ENCODE measurements at places on chromosomes 3 and 15. TPM values are rescaled to one million over a fixed set of nuclear protein-coding genes. Genes with fewer than 3 reads are reported as not detected.

DNA sequence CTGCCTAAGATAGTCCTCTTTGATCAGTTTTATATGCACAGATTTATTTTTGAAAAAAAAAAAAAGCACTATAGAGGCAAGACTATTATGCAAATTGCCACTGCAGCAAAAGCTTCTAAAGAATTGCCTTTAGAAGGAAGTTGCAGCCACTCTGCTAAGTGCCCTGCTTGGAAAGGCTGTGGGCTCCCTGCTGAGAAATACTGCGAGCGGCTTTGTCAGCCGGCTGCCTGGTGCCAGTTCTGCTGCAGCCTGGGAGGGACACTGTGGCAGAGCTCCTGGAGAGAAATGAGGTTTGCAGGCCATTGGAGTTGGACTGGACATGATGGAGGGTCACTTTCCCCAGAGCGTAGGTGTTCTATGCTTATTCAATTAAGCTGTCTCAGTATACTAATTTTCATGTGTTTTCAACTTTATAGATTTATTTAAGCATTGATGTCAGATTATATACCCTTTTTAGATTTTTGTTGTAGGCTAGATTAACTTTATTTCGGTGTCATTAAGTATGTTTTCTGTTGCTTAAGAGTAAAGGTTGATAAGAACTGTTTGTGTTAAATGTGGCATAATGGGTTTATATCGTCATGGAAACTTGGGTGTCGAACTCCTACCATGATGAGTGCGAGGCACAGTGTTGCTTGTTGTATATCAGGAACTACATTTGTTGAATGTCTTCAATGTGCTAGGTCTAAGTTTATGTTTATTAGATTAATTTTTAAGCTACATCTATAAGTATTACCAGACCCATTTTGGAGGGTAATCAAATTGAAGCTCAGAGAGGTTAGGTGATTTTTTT is 6.6 kb downstream of the MAP2K5 start:
- peaks cover 47% of the 10 kb centered on the region for H3K4me1 ChIP-seq
- no peaks in the 10 kb centered on the region for H3K27me3 ChIP-seq
- no peak overlapping the region for H3K27ac ChIP-seq
- H3K36me3 ChIP-seq: no peaks in the 10 kb centered on the region
- DNase-seq: no peak

DNA sequence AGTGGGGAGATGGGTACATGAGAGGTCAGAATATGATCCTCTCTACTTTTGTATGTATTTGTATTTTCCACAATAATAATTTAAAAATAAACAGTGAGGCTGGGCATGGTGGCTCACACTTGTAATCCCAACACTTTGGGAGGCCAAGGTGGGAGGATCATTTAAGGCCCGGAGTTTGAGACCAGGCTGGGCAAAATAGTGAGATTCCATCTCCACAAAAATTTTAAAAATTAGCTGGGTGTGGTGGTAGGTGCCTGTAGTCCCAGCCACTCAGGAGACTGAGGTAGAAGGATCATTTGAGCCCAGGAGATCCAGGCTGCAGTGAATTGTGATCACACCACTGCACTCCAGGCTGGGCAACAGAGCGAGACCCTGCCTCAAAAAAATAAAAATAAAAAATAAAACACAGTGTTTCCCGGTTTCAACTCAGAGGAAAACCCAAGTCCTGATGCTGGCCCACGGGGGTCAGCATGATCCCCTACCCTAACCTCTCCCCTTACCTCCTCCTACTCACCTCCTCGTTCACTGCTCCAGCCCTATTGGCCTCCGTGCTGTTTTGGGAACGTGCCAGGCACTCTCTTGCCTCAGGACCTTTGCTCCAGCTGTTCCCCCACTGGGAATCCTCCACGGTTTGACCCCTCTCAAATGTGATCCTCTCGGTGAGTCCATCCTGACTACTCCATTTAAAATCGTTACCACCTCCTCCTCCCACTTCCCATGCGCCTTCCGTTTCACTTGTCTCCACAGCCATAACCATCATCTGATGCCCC is 2.9 kb upstream of the KLHL40 start:
- H3K4me3 ChIP-seq: no peak overlapping the region
- no peaks in the 10 kb centered on the region for H3K36me3 ChIP-seq
- peaks cover 2% of the 10 kb centered on the region for H3K4me1 ChIP-seq

Gene TRIM42
- polyA plus RNA-seq: not detected

DNA sequence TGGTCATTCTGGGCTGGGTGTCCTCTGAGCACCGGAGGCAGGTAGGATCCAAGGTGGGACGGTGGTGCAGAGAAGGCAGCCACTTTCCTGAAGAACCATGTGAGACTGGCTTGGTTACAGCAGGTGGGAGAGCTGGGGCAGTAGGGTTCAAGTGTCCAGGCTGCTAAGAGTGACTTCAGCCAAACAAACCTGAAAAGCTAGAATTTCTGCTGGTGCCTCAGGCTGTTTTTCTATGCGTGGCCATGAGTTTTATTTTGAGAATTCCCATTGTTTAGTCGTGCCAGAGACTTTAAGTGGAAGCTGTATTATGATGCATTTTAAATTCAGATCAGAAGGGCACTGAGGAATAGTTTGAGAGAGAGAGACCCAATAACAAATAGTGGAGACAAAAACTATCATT is 20.1 kb downstream of the USP13 start:
- no peak overlapping the region for H3K27ac ChIP-seq
- peaks cover 19% of the 10 kb centered on the region for H3K4me1 ChIP-seq
- H3K4me3 ChIP-seq: no peak overlapping the region
- no peaks in the 10 kb centered on the region for H3K36me3 ChIP-seq

GRCh38 chr15:42890161-42890913 is 30.2 kb downstream of the TTBK2 start:
- H3K4me1 ChIP-seq: peaks cover 14% of the 10 kb centered on the region
- H3K4me3 ChIP-seq: no peak overlapping the region
- no peak for DNase-seq
- H3K36me3 ChIP-seq: peaks cover 26% of the 10 kb centered on the region
- H3K27me3 ChIP-seq: no peaks in the 10 kb centered on the region

All from naive thymus-derived CD8-positive, alpha-beta T cell (primary cell).